Renal cortical epithelial cell (primary cell): ENCODE measurements at places on chromosomes 12 and 14. TPM values are rescaled to one million over a fixed set of nuclear protein-coding genes. Genes with fewer than 3 reads are reported as not detected.
A peak's percentile ranks its signal among the peaks of the same experiment; 100 is the strongest.

DNA sequence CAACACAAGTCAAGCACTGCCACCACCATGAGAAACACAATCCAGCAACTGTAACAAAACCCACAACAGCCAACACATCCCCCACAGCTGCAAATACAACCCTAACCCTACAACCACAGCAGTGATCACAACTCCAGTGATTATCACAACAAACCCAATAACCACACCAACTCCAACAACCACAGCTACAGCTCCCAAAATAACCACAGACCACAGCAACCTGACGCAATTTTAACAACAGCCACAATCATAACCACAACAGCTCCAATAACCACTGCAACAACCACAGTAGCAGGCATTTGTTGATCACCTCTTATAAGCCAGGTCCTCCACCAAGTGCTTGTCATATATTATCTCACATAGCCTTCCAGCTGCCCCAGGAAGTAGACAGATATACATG lies 42.2 kb upstream of the FAM181A start:
- DNase-seq: no peak

GRCh38 chr14:95503365-95504134 lies 12.9 kb downstream of the SYNE3 start:
- no peak for DNase-seq

Gene NID2
- total RNA-seq: 20.3 and 106 TPM in 2 replicates

- no peak for DNase-seq
Measured at GRCh38 chr12:4435537-4435936, 10.1 kb downstream of the FGF6 start.

- DNase-seq: no peak
Measured at GRCh38 chr12:131592972-131593371, 117.9 kb upstream of the SFSWAP start.

Gene TMEM132D
- under 0.01 and 0.05 TPM in 2 replicates for total RNA-seq

DNA sequence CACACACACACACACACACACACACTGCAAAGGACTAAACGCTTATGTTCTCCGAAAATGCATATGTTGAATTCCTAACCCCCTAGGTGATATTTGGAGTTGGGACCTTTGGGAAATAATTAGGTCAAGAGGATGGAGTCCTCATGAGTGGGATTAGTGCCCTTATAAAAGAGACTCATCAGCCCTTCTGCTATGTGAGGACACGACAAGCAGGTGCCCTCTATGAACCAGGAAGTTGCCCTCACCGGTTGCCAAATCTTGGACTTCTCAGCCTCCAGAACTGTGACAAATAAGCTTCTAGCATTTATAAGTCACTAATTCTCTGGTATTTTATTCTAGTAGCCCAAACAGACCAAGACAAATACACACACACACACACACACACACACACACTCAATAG lies 20.7 kb upstream of the TCP11L2 start:
- DNase-seq: no peak

DNA sequence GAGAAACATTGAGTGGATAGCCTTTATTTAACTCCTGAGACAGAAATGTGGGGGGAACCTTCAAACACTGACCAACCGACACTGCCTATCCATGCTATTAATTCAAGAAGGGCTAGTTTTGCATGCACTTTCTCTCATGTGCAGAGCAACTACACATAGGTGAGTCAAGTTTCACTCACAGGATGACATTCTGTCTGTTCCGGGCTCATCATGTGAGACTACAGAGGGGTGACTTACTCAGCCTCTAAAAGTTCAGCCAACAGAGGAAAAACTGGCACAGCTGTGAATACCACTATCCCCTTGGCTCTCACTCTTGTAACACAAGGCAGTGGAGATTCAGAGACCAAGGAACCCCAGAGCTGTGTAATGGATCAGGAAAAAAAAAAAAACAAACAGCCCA lies 13.3 kb downstream of the BEST3 start:
- DNase-seq: peak; percentile 80

DNA sequence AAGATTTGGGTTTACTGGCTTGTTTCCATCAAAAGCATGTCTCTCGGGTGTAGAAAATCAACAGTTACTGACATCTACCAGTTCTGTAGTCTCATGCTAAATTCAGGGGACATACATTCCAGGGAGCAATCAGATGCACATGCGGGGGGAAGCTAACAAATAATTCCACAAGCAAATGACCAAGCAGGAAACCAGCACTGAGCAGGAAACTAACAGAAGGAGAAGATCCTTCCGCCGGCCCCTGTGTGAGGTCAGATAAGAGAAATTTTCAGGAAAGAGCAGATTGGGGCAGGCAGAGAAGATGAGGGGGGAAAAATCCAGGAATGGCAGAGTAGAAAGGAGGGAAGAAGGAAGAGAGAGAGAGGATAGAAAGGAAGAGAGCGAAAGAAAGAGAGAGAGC lies 127.6 kb upstream of the TMCC3 start:
- no peak for DNase-seq

Gene TTC7B
- total RNA-seq: 16.7 and 27.1 TPM in 2 replicates

Gene EGLN3
- 13.1 and 17.5 TPM in 2 replicates for total RNA-seq

Gene GDF3
- not detected in 2 replicates for total RNA-seq

DNA sequence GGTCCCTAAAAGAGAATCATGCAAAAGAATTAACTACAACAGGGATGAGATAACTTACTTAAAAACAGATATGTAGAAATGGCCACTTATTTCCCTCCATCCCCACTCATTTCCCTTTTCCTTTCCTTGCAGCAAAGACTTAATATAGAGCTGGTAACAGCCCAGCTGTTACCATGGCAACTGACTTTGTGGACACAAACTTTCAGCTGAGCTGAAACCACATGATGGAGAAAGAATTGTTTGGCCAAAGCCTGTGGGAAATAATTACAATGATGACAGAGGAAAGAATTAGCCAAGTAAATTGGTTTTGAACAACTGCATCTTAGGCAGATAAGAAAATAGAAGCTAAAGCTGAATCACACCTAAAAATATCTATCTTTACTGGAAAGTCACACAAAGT lies 364.9 kb downstream of the GALC start:
- peak; percentile 68 for DNase-seq

DNA sequence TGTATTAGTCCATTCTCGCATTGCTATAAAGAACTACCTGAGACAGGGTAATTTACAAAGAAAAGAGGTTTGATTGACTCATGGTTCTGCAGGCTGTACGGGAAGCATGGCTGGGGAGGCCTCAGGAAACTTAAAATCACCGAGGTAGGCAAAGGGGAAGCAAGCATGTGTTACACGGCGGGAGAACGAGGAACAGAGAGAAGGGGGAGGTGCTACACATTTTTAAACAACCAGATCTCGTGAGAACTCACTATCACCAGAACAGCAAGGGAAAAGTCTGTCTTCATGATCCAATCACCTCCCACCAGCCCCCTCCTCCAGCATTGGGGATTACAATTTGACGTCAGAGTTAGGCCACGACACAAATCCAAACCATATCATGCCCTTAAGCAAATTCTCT lies 13.3 kb upstream of the MAX start:
- DNase-seq: no peak

Gene MMP19
- 1.0 and 2.6 TPM in 2 replicates for total RNA-seq

GRCh38 chr14:40188006-40188405 lies 755.8 kb upstream of the FBXO33 start:
- peak; percentile 44 for DNase-seq

Gene HOXC9
- total RNA-seq: 5.9 and 6.5 TPM in 2 replicates

GRCh38 chr12:148676-149416 lies 65.1 kb downstream of the SLC6A12 start:
- DNase-seq: no peak

DNA sequence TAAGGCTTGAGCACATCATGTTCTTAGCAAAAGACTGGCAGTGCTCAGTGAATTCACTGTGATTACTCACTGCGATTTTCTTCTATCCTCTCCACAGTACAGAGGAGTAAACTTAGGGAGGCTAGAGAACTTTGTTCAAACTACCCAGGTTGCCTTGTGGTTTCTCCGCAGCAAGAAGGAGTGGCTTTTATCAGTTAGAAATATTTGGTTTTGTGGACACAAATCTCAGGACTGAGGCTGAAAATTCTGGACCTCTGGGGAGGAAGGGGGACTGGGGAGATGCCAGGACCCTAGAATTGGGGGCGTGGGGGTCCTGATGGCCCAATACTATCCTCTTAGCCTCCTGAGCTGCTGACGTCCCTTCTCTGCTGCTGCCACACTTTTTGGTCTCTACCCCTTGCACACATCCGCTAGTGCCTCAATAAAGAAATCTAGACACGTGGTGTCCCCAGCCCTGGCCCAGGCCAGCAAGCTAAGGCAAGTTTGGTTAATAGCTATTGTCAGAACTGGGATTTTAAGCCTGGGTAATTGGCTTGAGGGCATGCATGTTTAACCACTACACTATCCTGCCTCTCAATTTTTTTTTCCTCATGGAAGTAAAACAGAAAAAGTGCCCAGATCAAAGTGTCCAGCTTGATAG lies 842 bp downstream of the OAS2 start:
- no peak for DNase-seq

DNA sequence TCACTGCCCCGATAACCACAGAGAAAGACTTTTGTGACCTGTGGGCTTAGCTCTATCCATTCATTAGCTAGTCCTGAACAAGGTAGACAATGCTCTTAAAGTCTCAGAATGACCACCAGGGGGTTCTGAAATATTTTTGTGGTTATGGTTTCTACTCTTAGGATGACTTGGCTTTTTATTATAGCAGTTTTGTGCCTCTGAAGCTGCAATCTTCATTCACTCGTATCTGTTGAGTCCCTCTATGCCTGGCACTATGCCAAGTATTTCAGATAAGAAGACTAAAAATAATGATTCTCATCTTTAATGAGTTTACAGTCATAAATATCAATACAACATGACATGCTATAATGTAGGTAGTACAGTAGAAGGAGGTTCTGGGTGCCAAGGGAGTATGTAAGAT lies 130.8 kb upstream of the TRHDE start:
- peak; percentile 18 for DNase-seq

Gene KSR2
- under 0.01 and 0.65 TPM in 2 replicates for total RNA-seq

- DNase-seq: peak; percentile 91
Measured at GRCh38 chr12:45268672-45269411, 52.9 kb downstream of the ANO6 start.

GRCh38 chr14:71408362-71409030 lies 501.2 kb downstream of the PCNX1 start:
- DNase-seq: no peak

DNA sequence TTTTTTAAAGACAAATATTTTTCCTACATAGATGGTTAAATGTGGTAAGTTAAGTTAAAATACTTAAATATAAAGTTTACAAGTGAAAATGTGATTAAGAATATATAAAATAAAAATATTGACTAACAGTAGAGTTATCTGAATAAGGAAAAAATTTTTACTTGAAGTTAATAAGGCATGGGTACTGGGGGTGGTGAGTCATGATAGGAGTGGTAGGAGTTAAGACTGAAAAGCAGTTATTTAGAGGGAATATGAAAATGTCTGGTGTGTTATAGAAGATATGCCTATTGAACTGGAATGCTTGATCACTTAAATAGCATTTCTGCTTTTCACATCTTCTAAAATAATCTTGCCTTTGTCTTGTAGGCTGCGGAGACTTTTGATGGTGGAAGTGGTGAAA lies 68.7 kb downstream of the CCDC91 start:
- peak; percentile 23 for DNase-seq

DNA sequence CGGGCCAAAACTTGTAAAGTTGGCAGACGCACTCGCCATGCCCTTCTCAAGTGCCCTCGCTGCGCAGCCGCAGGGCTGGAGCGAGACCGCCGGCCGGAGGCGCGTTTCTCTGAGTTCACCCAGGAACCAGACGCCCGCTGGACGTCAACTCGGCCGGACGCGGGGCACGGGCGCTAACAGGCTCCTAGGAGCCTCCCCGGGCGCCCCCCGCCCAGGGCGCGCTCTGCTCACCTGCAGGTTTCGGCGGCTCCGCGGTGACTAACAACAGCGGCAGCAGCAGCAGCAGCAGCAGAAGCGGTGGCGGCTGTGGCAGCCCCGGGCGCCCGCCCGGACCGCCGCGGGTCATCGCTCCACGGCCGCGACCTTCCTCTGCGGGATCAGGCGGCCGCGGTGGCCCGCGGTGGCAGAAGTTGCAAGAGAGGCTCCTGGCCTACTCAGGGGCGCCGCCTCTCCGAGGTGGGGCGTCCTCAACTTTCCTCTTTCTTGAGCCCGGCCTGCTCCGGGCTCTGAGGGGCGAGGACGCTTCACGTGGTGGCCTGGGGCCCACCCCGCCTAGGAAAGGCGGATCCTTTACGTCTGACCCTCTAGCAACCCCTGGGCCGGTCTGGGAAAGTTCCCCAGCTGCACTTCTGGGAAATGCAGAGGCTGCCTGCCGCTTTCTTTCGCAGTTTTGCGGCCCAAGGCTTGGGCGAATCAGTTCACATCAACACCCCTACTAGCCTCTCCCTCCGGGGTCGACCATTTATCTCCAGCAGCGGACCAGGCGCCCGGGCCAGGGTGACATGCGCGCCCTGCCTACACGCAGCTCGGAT lies at the start of gene PLBD1:
PLBD1 (minus strand) TSS at position 533 of the 812 bp plus-strand sequence; CDS start at position 346, 187 bp downstream.
- peak; percentile 12 for DNase-seq

DNA sequence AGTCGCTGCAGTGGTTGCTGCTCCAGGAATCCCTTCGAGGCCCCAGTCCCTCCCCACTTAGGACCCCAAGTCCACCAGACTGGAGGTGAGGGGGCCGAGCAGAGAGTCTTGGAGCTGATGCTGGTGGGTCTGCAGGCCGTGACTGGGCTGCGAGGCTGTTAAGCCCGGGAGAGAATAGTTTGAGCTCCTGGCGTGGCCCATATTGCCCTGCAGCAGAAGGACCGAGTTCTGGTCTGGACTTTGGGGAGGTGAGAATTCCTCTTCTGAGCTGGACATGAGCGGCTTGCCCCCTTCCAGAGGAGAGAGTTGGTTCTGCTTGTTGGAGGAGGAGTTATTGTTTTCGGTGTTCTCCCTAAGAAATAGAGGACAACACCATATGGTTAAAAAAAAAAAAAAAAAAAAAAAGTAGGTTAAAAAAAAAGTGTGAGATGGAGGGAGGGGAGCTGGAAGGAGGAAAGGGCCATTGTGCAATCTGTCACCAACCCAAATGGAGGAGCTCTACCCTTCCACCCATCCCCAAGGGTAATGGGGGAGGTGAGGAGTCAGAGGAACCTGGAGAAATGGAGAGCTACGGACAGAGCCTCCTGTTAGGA lies 3.0 kb downstream of the SIX1 start:
- no peak for DNase-seq

Gene TC2N
- total RNA-seq: 4.6 and 18.4 TPM in 2 replicates
